ENCODE measurements at places on chromosomes 4 and X.

DNA sequence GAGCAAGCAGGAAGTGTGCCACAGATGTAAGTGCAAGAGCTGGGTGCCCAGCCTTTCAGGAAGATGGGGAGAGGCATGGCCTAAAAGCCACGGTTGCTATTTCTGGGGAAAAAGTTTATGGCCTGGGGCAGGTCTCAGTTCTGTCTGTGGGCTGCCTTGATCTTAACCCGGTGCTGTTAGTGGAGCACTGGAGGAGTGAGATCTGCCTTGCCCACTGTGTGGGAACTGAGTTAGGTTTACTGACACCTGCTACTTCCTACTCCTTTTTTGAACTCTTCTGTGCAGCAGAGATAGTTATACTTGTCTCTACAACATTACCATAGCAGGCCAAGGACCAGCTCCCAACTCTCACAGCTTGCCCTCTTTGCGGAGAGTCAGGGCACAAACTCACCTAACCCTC lies 76.5 kb downstream of the ITM2A start:
- DNase-seq = no peak

DNA sequence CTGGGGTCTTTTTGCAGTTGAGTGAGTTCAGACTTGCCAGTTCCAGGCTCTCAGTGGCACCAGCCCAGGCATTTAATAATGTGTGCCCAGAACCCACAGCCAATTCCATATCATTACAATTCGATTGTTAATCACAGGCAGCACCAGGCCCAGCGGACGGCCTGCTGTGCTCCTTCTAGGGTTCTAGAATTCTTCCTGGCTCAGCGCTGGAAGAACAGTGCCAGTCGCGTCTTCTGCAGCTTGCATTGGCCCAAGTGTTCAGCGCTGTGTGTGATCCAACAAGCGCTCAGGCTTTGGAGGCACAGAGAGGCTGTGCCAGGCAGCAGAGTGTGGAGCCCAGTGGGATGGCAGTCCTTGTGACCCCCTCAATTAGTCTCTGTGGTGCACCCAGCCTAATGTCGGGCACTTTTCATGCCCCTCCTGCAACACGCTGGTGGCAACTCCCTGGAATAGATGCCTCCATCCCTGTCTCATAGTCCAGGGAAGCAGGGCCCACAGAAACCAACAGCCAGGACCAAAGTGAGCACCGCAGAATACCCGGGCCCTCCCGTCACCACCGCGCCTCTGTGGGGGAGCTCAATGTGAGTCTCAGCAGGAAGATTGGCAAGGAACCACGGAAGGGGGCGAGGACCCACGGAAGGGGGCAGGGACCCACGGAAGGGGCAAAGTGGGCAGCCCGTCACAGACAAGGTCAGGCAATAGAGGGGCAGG lies 193.2 kb downstream of the AFAP1 start:
- DNase-seq = no peak

- no peak for DNase-seq
Observed at GRCh38 chr4:94354474-94354896, 11.8 kb upstream of the HPGDS start.

DNA sequence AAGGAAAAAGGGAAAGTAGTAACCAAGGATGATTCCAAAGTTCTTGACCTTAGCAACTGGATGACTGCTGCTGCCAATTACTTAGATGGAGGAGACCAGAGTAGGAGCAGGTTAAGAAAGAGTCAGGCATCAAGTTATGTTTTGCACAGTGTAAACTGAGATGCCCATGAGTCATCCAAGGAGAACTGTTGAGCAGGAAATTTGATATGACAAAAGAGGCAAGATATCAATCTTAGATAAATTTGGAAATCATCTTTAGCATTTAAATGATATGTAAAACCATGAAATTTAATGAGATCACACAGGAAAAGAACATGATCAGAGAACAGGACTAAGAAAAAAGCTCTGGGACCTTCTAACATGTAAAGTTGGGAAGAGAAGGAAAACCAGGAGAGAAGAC lies 361.3 kb downstream of the OPHN1 start:
- DNase-seq = peak; percentile 28
